Stimulated activated naive CD8-positive, alpha-beta T cell treated with anti-CD3 and anti-CD28 coated beads, Interleukin-15, Interleukin-2, amounts not matched to agents 100 U/mL and 50 U/mL, for 24 hours (primary cell): ENCODE measurements at places on chromosomes 7 and 10.

- no peak for DNase-seq
Observed at GRCh38 chr7:45583296-45583695, 9.1 kb downstream of the ADCY1 start.

DNA sequence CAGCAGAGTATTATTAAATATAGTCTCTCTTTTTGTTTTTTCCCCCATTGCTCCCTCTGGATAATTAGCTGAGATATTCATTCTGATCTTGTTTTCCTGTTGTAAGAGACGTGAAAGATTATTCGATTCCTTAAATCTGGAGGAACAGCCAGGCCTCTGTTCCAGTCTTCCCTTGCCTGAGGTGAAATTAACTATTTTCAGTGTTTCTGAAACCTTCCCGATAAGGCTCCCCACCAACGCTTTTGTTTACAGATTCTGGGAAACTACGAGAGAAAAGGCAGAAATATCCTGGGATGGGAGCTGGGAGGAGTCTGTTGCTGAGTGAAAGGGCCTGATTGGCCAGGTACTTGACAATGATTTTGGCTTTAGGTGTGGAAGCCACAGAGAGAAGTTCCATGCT, 63.6 kb upstream of the AGR3 start:
- no peak for DNase-seq

- DNase-seq: no peak
Observed at GRCh38 chr10:43386549-43386948, 15.1 kb downstream of the FXYD4 start.

- no peak for DNase-seq
Observed at GRCh38 chr7:129958643-129959470, 6.1 kb upstream of the UBE2H start.

DNA sequence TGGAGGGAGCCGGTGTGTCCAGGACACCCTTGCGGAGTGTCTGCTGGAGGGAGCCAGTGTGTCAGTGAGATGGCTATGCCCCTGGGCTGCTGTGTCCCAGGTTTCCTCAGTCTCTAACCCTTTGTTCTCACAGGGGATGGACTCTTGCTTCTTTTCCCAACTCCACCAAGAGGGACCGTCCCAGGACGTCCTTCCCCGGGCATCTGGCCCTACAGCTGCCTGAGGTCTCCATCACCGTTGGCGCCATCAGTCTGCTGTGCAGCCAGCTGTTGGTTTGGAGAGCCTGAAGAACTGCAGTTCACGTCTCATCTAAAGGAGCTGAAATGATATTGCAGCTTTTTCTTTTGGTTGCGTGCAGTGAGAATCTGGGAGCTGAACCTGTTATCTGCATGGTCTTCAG, 136.2 kb downstream of the VIPR2 start:
- DNase-seq: no peak

DNA sequence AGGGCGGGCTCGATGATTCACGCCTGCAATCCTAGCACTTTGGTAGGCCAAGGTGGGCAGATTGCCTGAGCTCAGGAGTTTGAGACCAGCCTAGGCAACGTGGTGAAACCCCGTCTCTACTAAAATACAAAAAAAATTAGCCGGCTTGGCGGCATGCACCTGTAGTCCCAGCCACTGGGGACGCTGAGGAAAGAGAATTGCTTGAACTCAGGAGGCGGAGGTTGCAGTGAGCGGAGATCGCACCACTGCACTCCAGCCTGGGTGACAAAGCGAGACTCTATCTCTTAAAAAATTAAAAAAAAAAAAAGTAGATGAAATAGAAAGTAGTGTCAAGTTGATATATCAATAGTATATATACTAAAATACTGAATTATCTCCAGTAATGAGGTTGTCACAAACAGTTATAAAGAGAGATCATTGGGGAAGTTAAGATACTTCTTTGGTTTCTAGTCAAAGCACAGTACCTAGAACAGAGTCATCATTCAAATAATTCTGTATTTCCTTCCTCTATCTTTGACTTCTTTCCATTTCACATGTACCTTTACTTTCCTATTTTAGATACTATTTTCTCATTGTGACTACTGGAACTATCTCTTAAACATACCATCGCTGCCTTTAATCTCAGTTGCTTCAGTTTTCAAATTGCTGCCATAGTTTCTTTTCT, 491.7 kb downstream of the GRM8 start:
- no peak for DNase-seq

GRCh38 chr10:98312349-98312748, 44.4 kb upstream of the LOXL4 start:
- DNase-seq: no peak

- no peak for DNase-seq
Observed at GRCh38 chr10:108469940-108470339, 1305.4 kb upstream of the SORCS1 start.

DNA sequence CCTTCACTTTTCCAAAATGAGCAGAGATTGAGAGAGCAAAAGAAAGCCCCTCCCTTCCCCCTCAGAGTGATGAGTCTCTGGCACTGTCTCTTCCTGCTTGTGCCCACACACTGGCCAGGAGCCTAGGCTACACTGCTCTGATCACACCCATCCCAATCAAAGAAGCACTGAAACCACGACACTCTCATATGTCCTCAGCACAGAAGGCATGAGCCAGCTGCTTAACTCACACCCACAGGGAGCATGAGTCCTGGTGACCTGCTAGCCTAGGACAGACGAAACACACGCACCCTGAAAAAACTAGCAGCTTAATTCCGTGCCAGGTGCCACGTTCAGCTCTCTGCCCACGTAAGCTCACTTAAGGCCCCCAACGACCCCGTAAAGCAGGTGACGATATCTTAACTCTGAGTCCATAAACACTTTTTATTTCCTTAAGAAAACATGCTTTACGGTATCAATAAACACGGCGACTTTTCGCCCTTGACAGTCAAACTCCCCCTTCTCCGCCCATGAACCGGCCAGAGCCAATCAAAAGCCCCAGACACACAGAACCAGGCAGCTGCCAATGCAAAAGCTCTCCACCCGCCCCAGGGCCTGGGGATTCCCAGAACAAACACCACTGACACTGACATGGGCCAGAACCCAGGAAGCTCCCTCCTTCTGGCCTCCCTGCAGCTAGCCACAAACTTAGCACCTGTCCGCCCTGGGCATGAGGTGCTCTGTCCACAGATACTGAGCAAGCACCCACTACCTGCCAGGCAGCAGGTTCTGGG, 69.0 kb downstream of the TNRC18 start:
- no peak for DNase-seq

DNA sequence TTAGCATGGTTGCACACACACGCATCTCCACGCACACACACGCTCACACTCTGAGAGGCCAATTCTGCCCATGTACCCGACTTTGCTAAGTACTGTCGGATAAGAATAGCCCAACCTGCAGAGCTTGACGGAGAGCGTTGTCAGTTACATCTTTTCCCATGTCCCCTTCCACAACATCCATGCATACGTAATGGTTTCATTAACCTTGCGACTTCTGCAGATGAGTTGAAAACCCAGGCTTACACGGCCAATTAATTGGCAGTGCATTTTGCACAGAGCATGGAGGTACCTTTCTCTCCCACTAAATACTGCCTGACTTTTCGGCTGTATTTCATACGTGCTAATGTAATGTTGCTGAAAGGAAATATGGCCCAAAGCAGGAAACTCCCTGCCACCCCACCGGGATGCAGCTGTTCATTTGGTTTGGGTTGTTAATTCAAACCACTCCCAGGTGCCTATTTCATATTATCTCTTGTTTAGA, 291.2 kb upstream of the HABP2 start:
- no peak for DNase-seq

DNA sequence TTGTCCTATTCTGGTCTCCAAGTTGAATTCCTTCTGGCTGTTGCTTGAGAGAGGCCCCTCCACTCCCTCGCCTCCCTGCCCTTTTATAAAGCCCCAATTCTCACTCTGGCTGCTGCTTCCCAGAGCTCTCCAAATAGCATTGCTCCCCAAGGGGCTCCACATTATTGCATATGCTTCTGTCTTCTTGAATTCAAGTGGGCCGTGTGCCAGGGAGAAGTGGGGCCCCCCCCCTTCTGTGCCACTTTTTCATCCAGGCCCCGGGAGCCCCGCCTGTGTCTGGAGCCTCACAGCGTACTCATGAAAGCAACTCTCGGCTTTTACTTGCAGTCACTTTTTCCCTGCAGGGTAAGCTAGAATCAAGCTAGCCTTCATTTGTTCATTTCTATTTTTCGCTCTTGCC, 265.1 kb downstream of the CCSER2 start:
- no peak for DNase-seq

DNA sequence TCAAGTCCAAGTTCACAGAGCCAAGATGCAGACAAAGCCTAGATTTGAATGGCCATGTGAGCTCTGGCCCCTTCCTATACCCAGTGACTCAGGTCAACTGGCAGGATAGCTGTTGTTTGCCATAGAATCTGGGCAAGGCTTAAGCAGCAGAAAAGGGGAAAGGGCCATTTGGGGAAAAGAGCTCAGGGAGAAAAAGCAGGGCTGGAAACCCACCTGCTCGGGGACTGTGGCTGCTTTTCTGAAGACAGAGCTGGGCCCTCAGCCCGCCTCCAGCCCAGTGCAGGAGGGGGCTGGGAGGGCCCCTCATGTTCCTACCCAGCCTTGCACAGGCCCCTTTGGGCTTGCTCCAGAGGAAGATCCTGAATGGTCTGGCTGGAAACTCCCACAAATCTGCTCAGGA, 32.6 kb upstream of the HABP2 start:
- no peak for DNase-seq

DNA sequence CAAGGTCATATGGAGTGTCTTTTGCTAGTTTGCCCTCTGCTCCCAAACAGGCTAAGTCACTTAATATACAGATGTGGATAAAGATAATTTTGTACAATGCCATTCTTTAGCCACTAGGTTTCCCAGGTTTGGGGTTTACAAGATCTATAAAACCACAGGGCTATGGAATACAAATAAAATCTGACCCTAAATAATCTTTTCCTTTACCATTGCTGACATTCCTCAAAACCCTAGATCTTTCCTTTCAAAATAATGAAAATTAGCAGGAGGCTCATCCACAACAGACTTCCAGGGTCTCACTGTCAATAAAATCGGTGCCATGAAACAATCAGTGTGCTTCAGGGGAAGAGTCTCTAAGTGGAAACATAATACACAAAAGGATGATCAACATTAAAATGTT, 148.4 kb downstream of the CPEB3 start:
- no peak for DNase-seq

GRCh38 chr10:12396567-12396966, 47.2 kb downstream of the CAMK1D start:
- no peak for DNase-seq

- DNase-seq: no peak
Observed at GRCh38 chr7:57354679-57355338, 95.2 kb upstream of the ZNF716 start.

- DNase-seq: no peak
Observed at GRCh38 chr10:35487336-35488034, 117.7 kb upstream of the GJD4 start.

- no peak for DNase-seq
Observed at GRCh38 chr7:78383096-78383880, 584.7 kb downstream of the PHTF2 start.

GRCh38 chr7:106058928-106059324, 53.2 kb downstream of the SYPL1 start:
- DNase-seq: no peak

DNA sequence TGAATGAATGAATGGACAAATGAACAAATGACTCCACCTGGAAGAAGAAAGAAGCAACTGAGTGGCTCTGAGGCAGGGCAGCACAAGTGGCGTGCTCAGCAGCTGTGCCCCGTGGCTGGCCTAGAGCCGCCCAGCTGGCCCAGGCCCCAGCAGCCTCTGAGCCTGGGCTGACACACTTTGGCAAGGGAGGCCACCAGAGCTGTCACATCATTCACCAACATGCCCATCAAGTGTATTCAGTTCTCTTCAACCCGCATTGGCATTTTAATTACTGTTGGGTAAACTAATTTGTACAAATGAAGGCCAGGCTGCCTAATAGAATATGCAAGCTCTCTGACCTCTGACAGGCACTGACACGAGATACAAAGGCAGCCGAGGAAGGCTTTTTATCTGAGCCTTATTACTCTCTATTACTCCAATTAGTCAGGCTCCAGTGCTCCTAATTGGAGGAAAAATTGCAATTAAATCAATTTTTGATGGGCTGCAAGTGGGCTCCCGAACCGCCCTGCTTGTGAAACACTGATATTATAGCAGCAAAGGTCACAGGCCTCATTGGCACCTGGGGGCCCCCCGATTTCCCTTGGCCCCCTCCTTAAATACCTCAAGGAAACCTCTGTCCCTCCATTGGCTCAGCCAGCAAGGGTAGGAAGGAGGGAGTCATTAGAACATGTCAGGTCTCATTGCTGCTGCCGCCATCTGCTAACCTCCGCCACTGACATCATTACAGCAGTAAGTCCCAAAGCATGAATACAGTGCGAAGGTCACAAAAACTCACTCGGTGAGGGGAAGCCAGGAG, 41.9 kb downstream of the DPCD start:
- no peak for DNase-seq

GRCh38 chr10:1100691-1101368, 44.6 kb downstream of the WDR37 start:
- no peak for DNase-seq

DNA sequence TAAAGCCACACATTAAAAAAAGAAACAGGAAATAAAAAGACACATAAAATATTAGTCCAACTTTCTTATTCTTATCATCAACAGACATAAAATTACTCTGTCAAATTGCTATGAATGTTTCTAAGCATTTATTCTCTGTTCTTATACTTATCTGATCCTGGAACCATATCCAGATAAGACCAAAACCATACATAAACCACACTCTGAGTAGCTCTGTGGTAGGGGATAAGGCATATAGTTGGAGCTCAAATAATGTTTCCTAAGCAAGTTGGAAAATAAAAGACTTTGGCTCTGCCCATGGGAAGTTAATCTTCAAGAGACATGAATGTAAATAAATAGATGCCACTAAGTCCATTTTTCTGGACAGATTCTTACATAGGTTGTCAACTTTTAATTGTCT, 103.1 kb upstream of the PLXDC2 start:
- no peak for DNase-seq

GRCh38 chr10:546971-547590, 142.4 kb downstream of the DIP2C start:
- DNase-seq: no peak

- no peak for DNase-seq
Observed at GRCh38 chr7:12802070-12802469, 114.6 kb downstream of the ARL4A start.

GRCh38 chr7:134767520-134768168, 11.8 kb upstream of the CALD1 start:
- DNase-seq: no peak
